KG1 (cell line): ENCODE measurements at places on chromosomes 5 and 9.

GRCh38 chr9:71122421-71122820, 1.0 kb upstream of the TRPM3 start:
- no peak for DNase-seq

DNA sequence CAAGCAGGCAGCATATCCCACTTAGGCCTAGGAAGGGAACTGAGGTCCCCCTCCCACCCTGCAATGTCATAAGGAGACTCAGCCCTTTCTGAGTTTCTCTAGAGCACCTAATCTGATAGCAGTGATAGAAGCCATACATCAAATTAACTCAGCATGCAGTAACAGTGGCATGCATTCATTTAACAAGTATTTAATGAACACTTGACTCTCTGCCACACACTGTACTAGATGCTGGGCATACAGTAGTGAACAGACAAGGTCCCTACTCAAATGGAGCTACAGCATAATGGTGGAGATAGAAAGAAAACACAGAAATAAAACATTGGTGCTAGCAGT, 58.6 kb downstream of the SLC22A5 start:
- no peak for DNase-seq

GRCh38 chr5:38739011-38739704, 106.7 kb upstream of the OSMR start:
- no peak for DNase-seq

- DNase-seq, result no peak
Measured at GRCh38 chr9:2418619-2419018, 203.0 kb upstream of the VLDLR start.
